ENCODE measurements at places on chromosomes 6 and 20. TPM values are rescaled to one million over a fixed set of nuclear protein-coding genes. Genes with fewer than 3 reads are reported as not detected.

DNA sequence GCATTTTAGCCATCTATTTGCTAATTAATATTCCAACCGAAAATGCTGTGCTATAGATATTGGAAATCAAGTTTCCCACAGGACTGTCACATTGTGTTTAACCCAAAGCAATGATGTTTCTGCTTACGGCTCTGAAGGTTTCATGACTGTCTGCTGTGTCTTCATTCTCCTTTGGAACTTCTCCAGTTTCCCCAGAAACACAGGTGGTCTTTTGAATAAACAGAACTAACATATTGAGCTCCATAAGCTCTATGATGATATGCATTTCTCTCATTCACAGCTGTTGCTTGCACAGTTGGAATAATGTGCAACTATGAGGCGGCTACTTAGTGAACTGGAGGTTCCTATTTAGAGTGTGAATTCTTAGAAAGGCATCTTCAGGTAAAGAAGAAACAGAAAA is 266.0 kb upstream of the ID4 start:
- H3K4me3 ChIP-seq, result no peak overlapping the region
- no peak for DNase-seq
- H3K27ac ChIP-seq, result no peak overlapping the region
- no peaks in the 10 kb centered on the region for H3K4me1 ChIP-seq
- no peaks in the 10 kb centered on the region for H3K36me3 ChIP-seq

DNA sequence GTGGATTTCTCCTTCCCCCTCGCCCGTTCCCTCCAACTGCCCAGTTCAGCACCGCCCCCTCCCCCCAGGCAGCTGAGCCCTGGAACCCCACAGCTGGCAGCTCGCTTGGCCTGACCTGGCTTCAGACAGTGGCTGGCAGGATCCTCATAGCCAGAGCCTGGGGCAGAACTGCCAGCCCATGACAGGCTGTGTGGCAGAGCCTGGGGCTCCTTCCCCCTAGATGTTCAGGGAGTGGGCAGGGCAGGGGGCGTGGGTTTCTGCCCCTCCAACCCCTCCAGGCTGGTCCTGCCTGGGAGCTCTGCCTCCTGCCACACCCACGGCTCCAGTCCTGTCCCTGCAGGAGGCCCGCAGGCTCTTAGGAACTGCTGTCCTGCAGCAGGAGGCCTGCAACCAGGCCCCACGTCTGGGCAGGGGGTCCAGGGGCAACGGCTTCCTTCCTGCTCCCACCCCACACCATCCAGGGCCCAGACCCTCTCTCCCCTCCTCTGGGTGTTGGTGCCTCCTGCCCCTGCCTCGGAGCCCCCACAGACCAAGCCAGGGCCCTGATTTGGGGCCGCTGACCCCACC is 9.6 kb upstream of the KCNQ2 start:
- no peak for DNase-seq
- H3K27ac ChIP-seq, result no peak overlapping the region
- no peak overlapping the region for H3K4me3 ChIP-seq
- H3K4me1 ChIP-seq, result 0 out of 2 replicates have a peak, but pooled peaks cover 5% of the 10 kb centered on the region
- no peaks in the 10 kb centered on the region for H3K36me3 ChIP-seq

Gene BPIFA2
- total RNA-seq, result not detected

Gene TOX2
- total RNA-seq, result not detected

- DNase-seq, result no peak
- no peaks in the 10 kb centered on the region for H3K36me3 ChIP-seq
- no peaks in the 10 kb centered on the region for H3K27me3 ChIP-seq
- H3K4me1 ChIP-seq, result peaks cover 6% of the 10 kb centered on the region
Measured at GRCh38 chr6:7615611-7616383, 25.8 kb downstream of the SNRNP48 start.

Gene CENPQ
- 12.4 TPM for total RNA-seq

Gene NMBR
- not detected for total RNA-seq

DNA sequence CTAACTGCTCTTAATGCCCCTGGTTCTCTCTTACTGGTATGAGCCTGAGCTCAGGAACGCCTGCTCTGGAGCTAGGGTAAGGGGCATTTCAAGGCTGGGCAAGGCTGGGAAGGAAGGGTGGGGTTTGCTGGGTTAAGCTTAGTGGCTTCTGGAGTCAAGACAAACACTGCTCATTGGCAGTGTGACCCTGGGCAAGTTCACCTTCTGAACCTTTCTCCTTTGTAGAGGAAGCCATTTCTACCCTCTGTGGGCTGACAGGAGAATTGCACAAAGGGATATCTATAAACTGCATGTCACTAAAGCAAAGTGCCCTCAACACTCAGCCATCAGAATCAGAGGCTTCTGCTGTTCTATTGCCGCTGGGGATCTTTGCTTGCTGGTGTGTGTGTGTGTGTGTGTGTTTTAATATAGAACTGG is 20.3 kb upstream of the LRRN4 start:
- H3K4me3 ChIP-seq, result no peak overlapping the region
- peak; percentile 66 for DNase-seq
- no peaks in the 10 kb centered on the region for H3K27me3 ChIP-seq

DNA sequence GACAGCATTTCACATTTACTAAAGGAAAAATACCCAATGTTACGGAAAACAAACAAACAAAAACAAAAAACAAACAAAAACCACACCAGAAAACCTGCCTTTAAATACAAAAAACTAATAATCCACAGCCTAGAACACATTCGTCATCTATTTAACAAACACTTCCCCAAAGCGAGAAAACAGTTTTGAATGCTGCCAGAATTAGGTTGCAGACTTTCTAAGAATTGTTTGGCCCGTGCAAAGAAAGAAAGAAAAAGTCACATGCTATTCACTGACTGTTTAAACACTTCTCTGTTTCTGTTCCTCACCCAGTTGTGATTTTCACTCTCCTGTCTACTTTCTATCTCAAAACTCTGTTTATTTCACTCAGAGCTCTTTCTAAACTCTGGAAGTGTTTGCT is 52.5 kb downstream of the BCAS1 start:
- H3K4me3 ChIP-seq, result no peak overlapping the region
- no peaks in the 10 kb centered on the region for H3K4me1 ChIP-seq
- no peak for DNase-seq
- no peak overlapping the region for H3K27ac ChIP-seq

- peaks cover 31% of the 10 kb centered on the region for H3K36me3 ChIP-seq
- peaks cover 89% of the 10 kb centered on the region for H3K4me1 ChIP-seq
- H3K4me3 ChIP-seq, result no peak overlapping the region
- H3K27ac ChIP-seq, result peak overlapping the region; percentile 37
Measured at GRCh38 chr20:31677553-31678260, 40.0 kb downstream of the COX4I2 start.

Measured in Caco-2 (cell line).